ENCODE measurements at places on chromosomes 6 and 20.

DNA sequence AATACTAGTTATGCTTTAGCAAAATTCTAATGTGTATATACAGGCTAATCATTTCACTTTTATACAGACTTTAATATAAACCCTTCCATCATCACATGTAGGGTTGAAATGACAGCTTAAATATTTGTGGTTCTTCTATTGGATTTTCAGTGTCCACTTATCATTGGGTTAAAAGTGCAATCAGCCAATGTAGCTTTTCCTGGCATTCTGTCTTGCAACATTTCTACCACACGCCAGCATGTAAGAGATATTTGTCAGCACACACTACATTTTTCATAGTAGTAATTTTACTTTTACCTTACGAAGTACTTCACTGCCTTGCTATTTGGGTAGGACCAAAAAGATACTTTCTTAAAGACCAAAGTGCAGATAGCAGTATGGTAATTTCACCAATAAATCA is 252.0 kb downstream of the TBX18 start:
- DNase-seq, result no peak

- DNase-seq, result no peak
Observed at GRCh38 chr6:153172815-153173214, 41.7 kb upstream of the RGS17 start.

- DNase-seq, result no peak
Observed at GRCh38 chr20:43558412-43559146, at the start of gene SGK2. Gene SGK2 (plus strand): TSS chr20:43559027. CDS start chr20:43566496, 7,469 bp downstream.

- no peak for DNase-seq
Observed at GRCh38 chr6:35043381-35044130, 97.6 kb downstream of the TCP11 start.

- DNase-seq, result no peak
Observed at GRCh38 chr6:132713352-132714134, at the start of gene VNN1. Gene VNN1 (minus strand): TSS chr6:132714055. CDS start chr6:132714035, 20 bp downstream.

GRCh38 chr6:47525330-47526057 is 47.9 kb downstream of the CD2AP start:
- no peak for DNase-seq

- DNase-seq, result no peak
Observed at GRCh38 chr20:17624551-17625245, 54.8 kb downstream of the DSTN start.

DNA sequence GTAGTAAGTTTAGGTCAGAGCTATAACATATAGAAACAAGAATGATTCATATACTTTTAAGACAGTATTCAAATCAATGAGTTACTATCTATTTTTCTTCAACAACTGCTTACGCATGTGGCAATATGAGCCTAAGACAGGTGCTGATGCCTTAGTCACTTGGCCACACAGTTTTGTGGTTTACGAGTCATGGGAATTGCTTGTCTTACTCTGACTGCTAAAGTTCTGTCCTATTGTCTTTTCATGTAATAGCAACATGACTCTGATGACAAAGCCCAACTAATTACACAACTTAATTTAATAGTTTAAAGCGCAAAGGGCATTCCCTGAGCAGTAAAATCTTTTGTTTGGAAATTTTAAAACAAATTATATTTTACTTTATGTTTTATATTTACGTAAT is 159.3 kb upstream of the CENPW start:
- DNase-seq, result peak; percentile 18

GRCh38 chr6:143575901-143576426 is 64.4 kb upstream of the FUCA2 start:
- no peak for DNase-seq

GRCh38 chr6:127385668-127386430 is 42.4 kb upstream of the ECHDC1 start:
- no peak for DNase-seq

DNA sequence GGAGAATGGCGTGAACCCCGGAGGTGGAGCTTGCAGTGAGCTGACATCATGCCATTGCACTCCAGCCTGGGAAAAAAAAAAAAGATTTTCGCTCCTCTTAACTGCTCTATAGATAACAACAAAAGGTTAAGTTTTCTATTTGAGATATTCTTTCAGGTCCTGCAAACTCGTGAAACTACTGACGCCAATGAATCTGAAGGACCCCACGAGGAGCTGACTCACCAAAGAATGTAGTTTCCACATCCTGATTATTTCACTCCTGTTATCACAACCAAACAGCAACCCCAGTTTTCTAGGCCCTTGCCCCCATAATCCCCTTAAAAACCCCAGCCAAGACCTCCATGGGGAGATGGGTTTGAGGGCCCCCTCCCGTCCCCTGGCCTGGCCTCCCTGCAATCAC is 58.7 kb downstream of the OTOR start:
- no peak for DNase-seq

DNA sequence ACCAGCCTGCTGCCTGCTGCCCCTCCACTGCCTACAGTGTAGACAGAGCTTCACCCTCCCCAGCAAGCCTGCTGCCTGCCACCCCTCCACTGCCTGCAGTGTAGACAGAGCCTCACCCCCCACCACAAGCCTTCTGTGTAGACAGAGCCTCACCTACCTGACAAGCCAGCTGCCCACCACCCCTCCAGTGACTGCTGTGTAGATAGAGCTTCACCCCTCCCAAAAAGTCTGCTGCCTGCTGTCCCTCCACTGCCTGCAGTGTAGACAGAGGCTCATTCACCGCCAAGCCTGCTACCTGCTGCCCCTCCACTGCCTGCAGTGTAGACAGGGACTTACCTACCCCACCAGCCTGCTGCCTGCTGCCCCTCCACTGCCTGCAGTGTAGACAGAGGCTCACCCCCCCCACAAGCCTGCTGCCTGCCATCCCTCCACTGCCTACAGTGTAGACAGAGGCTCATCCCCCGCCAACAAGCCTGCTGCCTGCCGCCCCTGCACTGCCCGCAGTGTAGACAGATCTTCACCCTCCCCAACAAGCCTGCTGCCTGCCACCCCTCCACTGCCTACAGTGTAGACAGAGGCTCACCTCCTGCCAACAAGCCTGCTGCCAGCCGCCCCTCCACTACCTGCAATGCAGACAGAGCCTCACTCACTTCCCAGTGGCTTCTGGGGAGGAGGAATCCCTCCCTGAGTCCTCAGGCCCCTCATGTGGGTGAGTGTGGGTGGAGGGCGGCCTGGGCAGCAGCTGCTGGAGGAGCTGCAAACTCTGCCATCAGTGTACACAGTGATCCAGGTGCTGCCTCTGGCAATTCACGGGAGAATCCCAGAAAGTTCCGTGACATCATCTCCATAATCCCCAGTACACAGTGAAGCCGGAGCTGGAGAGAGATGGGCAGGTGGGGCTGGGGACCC is 140.9 kb downstream of the DLL1 start:
- DNase-seq, result no peak

DNA sequence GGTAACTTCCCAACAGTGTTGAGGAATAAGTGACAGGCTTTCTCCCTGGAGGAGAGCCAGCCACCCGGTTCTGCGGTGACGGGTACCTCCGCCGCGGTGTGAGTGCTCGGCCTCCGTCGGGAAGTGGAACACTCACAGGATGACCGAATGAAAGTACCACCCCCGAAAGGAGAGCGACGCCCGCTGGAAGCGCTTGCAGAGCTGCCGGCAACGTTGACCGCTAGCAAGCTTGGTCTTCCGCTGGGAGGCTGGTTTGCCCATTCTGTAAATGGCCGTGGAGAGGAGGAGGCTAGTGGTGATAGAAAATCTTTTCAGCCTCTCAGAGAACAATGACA is 614 bp upstream of the TMEM242 start:
- DNase-seq, result peak; percentile 16

DNA sequence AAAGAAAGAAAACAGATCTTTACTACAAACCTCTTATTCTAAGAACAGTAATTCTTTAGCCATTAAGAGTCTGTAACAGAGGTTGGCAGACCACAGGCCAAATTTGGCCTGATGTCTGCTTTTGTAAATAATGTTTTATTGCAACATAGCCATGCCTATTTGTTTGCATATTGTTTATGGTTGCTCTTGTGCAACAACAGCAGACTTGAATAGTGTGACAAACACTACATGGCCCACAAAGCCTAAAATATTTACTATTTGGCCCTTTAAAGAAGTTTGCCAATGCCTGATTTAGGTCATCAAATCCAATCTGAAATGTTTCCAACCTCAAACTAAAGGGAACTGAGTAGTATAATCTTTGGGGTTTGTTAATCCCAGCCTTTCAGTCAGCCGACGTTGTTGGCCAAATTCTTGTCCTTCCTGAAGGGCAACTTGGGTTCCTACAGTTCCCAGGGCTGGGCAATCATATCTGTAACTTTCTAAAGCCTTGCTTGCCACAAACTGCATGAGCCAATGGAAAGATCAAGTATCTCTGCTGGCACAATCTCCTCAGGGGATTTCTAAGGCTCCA is 33.9 kb upstream of the TBC1D20 start:
- DNase-seq, result no peak

GRCh38 chr6:154960299-154960843 is 34.7 kb upstream of the TIAM2 start:
- DNase-seq, result no peak

DNA sequence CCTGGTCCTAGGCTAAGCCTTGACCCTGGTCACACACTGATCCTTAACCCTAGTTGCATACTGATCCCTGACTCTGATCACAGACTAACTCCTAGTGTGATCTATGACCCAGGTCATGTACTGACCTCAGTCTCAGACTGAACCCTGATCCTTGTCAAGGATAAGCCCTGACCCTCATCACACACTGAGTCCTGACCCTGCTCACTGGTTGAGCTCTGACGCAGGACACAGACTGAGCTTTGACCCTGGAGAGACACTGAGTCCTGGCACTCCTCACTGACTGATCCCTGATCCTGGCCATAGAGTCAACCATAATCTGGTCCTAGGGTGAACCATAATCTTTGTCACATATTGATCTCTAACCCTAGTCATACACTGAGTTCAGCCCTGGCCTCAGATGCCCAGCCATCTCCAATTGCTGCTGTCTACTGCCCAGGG is 37.9 kb downstream of the KCNB1 start:
- no peak for DNase-seq

DNA sequence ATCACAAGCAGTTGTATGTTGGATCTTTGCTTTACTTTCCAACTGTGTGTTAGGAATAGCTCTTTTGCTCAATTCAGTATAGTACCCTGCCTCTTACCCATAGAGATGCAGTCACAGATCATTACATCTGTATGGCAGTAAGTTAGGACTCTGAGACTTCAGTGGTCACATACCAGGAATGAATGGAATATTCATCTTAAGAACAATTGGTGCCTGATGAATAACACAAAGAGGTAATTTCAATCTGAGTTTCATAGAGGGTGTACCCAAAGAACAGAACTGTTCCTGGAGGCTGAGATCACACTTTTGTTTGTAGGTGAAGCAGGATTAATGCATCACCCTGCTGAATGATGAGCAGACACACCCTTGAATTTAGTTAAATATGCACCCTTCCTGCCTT is 28.7 kb upstream of the KIF13A start:
- no peak for DNase-seq

GRCh38 chr6:34305982-34306708 is 57.3 kb upstream of the SMIM29 start:
- DNase-seq, result no peak

GRCh38 chr20:49610691-49611538 is 43.0 kb upstream of the PTGIS start:
- peak; percentile 82 for DNase-seq

DNA sequence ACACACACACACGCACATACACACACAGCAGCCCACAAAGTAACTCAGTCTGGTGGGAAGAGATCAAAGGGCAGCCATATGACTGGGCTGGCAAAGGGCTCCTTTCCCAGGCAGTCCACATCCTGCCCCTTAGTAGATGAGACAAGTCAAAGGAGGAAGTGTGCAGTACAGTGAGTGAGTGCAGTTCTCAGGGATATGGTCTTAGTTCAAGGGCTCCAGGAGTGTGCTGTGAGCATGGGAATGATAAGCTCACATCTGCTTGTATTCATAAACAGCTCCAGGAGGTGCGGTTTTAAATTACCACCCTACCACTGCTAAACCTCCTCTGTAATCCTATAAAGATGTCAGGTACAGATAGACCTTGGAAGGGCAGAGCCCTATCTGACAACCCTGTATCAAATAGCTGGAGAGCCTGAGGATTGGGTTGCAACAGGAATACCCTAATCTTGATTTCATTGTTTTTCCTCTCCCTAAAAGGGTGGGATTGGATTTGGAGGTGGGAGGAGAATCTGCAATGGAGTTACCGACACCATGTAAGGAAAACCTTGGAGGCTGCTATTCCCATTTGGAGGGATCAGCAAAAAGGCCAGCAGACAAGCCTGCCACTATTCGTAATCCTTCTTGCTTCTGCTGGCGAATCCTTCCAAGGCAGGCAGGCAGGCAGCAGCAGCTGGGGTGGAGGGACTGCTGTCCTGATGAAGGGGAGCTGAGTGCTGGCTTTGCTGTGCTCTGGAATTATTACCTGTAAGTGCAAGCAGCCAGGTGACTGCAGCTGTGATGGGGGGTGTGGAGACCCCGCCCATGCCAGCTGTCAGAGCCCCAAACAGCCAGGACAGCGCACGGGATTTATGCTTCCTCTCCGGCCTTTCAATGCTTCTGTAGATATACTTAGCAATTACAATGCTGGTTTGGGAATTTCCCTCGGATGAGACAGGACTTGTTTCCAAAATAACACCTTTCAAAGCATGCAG is 342.7 kb downstream of the PRL start:
- no peak for DNase-seq

- no peak for DNase-seq
Observed at GRCh38 chr20:53534037-53534436, 59.6 kb downstream of the ZNF217 start.

DNA sequence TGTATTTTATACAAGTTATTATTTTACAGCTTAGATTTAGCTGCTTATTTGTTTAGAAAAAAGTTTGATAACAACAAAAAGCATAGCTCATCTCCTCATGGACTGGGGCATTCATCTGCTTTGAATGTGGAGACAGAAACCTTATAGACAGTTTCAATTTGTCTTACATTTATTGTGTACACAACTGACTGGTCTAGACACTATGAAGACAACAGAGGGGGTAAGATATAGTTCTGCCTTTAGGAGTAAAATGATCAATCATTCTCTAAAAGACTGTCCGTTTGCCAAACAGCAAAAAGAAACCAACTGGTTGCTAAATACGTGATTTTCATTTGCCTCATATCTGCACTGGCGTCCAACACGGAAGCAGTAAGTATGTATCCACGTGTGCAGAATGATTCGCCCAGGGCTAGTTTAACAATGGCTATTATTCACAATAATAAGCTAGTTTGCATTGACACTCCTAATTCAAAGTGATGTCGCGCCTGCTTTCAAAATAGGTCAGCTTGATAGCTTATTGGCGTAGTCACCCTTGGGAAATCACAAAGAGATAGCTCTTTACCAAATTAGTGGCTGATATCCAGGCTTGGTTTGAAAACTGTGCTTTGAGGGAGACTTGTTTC is 153.6 kb downstream of the BMP2 start:
- no peak for DNase-seq
